ENCODE measurements at places on chromosomes 13 and 19. TPM values are rescaled to one million over a fixed set of nuclear protein-coding genes. Genes with fewer than 3 reads are reported as not detected.

Gene ANGPTL4
- total RNA-seq, result not detected

GRCh38 chr19:49438261-49438660, 3.1 kb downstream of the SLC17A7 start:
- DNase-seq, result no peak

Gene F10
- not detected for total RNA-seq

GRCh38 chr19:40501599-40501998, 34.8 kb downstream of the SPTBN4 start:
- no peak for DNase-seq

GRCh38 chr19:40549007-40549708, 27.5 kb upstream of the SHKBP1 start:
- peak; percentile 60 for DNase-seq

DNA sequence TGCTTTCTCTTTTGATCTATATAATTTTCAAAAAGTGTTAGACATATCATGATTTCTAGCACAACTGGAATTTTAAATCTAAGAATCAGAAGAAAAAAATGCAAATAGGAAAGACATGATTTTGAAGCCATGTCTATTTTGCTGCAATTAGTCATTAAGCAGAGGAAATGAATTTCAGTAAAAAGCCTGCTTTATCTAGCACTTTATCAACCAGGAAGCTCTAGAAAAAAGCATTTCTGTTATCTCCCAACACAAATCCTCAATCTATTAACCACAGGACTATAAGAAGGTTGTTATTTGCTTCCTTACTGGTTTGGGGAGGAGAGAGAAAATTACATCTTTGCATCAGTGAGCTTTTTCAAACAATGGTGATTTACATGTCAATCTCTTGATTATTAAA, 716.7 kb downstream of the DIAPH3 start:
- no peak for DNase-seq

DNA sequence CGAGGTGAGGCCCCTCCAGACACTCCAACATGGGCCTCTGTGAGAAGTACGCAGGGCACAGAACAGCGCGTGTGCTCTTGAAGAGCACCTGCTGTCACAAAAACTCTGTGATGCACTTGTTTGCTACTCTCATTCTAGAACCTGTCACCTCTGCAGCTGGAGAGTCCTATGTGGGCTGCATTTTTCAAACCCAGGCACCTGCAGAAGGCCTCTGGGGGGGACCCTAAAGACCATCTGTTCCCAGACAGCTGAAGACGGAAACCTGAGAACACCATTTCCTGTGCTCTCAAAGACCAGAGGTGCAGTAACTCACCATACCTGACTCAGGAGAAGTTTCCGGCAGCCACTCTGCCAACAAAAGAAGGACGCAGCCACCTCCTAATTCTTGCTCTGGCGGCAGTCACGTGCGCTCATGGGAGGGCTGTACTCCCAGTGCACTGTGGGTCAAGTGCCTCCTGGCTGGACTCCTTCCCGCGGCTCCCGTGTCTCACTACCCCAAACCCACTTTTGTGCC, 28.1 kb downstream of the RANBP3 start:
- peak; percentile 60 for DNase-seq

- no peak for DNase-seq
Measured at GRCh38 chr13:41313117-41313516, 2.0 kb downstream of the NAA16 start.

GRCh38 chr13:50883728-50884127, 25.9 kb upstream of the RNASEH2B start:
- DNase-seq, result no peak

Gene HIF3A
- total RNA-seq, result not detected

Gene SNRPD2
- total RNA-seq, result 369 TPM

GRCh38 chr13:90933097-90933826, 414.2 kb upstream of the MIR17HG start:
- DNase-seq, result no peak

DNA sequence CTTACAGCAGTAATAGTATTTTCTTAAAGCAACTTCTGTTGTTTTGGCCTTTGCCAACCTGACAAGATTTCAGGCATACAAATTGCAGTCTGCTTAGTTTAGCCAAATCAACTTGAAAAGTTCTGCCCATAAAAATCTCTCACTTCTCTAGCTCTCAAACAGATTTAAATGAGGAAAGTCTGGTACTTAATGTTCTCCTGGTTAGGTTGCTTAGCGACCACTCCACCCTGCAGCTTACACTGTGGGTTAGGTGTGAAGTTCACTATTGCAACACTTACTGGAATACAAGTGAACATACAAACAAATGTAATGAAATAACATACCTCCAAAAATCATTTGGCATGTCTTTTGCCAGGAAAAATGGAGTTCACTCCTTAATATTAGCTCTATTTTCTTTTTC, 178.7 kb upstream of the PCDH9 start:
- DNase-seq, result no peak

- DNase-seq, result no peak
Measured at GRCh38 chr19:33905937-33906577, 109.4 kb downstream of the KCTD15 start.

- DNase-seq, result no peak
Measured at GRCh38 chr19:10768369-10768768, 50.5 kb downstream of the DNM2 start.

DNA sequence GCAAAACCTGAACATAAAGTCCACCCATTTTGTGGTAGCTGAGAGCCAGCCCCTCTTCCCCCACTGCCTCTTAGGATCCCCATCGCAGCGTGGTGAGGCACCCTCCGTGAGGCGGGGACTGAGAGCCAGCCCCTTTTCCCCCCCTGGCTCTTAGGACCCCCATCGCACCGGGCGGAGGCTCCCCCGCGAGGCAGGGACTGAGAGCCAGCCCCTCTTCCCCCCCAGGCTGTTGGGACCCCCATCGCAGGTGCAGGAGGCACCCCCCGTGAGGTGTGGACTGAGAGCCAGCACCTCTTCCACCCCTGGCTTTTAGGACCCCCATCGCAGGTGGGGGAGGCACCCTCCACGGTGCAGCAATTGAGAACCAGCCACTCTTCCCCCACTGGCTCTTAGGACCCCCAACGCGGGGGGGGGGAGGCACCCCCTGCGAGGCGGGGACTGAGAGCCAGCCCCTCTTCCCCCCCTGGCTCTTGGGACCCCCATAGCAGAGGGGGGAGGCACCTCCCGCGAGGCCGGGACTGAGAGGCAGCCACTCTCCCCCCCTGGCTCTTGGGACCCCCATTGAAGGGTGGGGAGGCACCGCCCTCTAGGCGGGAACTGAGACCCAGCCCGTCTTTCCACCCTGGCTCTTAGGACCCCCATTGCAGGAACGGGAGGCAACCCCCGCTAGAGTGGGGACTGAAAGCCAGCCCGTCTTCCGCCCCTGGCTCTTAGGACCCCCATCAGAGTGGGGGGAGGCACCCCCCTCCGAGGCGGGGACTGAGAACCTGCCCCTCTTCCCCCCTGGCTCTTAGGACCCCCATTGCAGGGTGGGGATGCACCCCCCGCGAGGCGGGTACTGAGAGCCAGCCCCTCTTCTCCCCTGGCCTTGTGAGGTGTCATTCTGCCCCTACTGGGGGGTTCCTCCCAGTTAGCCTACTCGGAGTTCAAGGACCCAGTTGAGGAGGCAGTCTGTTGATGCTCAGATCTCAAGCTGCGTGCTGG, 366.4 kb upstream of the SPRY2 start:
- DNase-seq, result no peak

- no peak for DNase-seq
Measured at GRCh38 chr19:2101417-2102335, 5.0 kb downstream of the IZUMO4 start.

Gene CYSLTR2
- total RNA-seq, result 2.7 TPM

DNA sequence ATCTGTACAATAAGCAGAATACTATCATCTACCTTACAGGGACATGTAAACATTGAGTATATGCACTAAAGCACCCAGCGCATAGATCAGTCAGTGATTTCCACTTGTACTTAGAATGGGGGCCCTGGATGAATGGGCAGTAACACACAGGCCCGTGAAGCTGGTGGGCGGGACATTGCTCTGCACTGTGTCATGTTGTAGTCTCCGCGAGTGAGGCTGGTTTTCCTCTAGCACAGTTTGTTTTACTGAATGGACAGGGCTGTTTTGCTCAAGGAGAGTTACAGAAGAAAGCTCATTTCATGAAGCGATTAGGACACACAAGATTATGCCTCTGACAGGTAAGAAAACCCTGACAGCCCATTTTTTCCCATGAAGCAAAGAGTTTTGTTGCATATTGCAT, 86.4 kb upstream of the SOX21 start:
- DNase-seq, result no peak

Gene APBA3
- total RNA-seq, result 45.8 TPM

DNA sequence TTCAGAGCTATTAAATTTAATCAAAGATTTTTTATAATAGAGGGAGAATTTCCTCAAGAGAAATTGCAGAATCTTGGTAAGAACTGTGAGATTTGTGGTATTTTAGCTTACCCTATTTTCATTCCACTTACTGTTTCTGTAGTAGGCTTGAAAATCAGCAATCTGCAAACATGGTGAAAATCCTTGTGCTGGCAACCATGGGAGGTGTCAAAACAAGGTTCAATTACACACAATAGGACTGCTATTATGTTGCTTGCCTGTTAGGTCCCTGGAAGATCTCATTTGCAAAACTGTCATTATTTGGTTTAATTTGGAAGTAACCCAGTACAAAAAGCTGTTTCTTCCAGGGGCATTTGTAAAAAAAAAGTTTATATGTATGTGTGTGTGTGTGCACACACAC, 662.8 kb upstream of the SLITRK6 start:
- DNase-seq, result no peak

- peak; percentile 23 for DNase-seq
Measured at GRCh38 chr19:35641515-35642151, at the start of gene ETV2. TSS of gene ETV2 (plus strand) at chr19:35641745. CDS start at chr19:35642461, 716 bp downstream.

Gene TIMM50
- 38.3 TPM for total RNA-seq

DNA sequence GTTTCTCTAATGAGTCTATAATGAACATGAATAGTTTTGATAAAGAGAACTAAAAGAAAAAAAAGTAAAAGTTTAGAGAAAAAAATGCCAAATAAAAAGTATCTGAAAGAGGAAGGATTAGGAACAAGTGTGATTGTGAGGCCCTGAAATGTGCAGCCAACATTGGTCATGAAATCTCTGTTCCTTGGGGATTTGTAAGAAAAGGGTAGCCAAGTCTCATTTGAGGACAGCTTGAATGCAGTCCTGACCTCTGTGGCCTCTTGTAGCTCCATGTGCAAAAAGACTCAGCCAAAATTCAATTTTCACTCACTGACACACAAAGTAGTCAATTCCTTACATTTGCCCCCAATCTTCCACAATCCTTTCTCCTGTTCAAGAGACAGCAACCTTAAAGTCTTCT, 167.9 kb downstream of the KLF12 start:
- no peak for DNase-seq

Gene FIZ1
- 5.5 TPM for total RNA-seq

Gene ZNF227
- total RNA-seq, result 17.2 TPM

DNA sequence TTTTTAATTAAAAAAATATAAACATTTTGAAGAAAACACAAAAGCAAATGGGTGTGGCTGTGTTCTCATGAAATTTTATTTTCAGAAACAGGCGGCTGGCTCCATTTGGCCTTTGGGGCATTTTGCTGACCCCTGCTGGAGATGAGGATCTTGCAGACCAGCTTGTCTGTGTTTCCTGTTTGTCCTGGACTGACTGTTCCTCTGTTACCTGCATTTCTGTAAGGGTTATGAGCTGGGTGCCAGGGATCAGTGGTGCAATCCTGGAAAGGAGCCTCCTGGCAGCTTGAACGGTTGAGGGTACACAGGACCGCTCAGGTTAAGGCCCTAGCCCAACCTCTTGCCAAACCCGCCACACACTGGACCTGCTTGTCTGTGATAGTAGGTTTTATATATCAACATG, 49.9 kb downstream of the ZNF787 start:
- no peak for DNase-seq

DNA sequence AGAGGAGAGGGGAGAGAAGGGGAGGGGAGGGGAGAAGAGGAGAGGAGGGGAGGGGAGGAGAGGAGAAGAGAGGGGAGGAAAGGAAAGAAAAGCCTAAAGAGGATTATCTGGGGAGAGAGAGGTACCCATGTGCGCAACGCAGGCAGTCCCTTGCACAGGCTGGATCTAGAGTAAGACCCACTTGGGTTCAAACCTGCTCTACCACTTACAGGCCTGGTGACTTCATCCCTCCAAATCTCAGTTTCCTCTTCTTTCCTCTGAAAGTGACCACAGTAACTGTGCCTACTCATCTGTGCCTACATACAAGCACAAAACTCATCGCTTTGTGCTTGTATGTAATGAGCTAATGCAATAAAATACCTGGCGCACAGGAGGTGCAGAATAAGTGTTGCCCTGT, 732 bp upstream of the MAP1S start:
- no peak for DNase-seq

Gene CGB8
- not detected for total RNA-seq

Gene FXYD1
- total RNA-seq, result 2.1 TPM

Gene PDX1
- not detected for total RNA-seq

Gene CACNG7
- total RNA-seq, result not detected

Gene ZNF878
- not detected for total RNA-seq

DNA sequence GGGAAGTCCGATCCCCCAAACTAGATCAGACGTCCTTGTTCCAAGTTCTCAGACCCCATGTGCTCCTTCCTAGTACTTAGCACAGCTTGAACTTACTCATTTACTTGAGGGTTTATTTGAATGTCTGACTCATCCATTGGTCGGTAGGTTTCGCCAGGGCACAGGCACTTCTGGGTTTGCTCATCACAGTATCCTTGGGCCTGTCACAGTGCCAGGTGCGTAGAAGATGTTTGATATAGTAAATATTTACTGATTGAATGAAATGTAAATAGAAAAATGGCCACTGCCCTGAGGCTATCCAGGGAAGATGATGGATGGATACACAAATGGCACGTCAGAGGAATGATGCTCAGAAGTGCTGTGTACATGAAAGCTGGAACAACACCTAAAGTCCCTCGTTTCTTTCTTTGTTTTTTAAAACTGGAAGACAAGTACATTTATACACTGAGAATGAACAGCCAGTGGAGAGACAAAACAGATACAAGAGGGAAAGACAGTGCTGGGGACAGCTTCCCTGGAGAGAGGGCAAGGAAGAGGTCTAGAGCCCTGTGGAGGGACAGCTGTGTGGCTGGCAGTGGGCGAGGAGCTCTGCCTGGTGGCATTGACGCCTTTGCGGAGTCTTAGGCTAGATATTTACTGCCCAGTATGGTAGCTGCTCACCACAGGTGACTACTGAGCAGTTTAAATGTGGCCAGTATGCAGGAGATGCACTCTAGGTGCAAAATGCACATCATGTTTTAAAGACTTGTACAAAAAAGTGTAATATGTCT, 31.2 kb upstream of the KL start:
- no peak for DNase-seq

Gene SHANK1
- not detected for total RNA-seq

- DNase-seq, result no peak
Measured at GRCh38 chr13:20206065-20206697, 13.4 kb upstream of the GJB2 start.

- DNase-seq, result no peak
Measured at GRCh38 chr13:60433505-60433904, 36.5 kb downstream of the TDRD3 start.

DNA sequence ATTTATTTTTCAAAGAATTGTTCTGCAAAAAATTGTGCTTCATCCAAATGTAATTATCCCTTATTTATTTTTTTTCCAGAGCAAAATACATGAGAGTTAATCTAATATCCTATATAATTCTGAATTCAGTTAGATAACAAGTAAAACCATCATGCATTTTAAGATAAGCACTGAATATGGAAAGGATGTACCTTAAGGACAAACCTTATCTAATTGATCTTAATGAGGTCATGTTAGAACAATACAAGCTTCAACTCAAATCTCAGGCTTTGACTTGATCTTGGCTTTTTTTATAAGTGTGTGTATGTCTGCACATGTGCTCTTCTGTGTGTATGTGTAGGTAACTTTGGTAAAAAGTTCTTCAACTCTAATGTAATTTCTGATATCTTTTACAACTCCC, 1828.8 kb downstream of the PCDH9 start:
- DNase-seq, result no peak

Gene PAF1
- 101 TPM for total RNA-seq

- DNase-seq, result no peak
Measured at GRCh38 chr13:45778882-45779281, 72.7 kb downstream of the SIAH3 start.
